Fibroblast of skin of left quadriceps (primary cell): ENCODE measurements at places on chromosomes 1 and 21.
A peak's percentile ranks its signal among the peaks of the same experiment; 100 is the strongest.

GRCh38 chr21:39221282-39221996, 38.2 kb upstream of the PSMG1 start:
- no peak for DNase-seq

- peak; percentile 76 for DNase-seq
Measured at GRCh38 chr1:30856260-30856790, 52.2 kb downstream of the SDC3 start.

- no peak for DNase-seq
Measured at GRCh38 chr1:211335522-211336157, 9.0 kb downstream of the TRAF5 start.

GRCh38 chr1:231869364-231869763, 242.8 kb downstream of the DISC1 start:
- DNase-seq: no peak

DNA sequence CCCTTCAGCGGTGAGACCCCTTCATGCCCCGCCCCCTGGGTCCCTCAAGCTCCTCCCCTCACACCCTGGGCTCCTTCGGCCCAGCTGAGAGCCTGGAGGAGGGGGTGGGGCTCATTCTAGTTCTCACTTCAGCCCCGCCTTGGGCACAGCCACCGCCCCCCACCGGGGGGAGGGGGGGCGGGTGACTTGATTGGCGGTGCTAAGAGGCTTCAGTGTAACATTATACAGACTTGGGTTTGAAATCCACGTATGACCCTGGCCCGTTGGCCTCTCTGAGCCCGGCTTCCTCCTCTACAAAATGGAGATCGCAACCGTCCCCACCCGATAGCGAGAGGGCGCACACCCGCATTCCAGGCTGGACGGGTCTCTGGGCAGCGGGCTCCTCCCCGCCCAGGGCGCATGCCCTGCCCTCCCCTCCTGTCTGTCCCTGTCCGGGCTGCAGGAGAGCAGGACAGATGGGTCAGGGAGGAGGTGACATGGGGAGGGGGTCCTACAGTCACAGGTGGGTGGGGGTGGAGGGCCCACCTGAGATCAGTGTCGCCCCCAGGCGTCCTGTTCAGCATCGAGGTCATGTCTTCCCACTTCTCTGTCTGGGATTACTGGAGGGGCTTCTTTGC, 5.1 kb downstream of the CLCNKB start:
- peak; percentile 33 for DNase-seq

- DNase-seq: no peak
Measured at GRCh38 chr1:79198832-79199231, 192.3 kb upstream of the ADGRL4 start.

DNA sequence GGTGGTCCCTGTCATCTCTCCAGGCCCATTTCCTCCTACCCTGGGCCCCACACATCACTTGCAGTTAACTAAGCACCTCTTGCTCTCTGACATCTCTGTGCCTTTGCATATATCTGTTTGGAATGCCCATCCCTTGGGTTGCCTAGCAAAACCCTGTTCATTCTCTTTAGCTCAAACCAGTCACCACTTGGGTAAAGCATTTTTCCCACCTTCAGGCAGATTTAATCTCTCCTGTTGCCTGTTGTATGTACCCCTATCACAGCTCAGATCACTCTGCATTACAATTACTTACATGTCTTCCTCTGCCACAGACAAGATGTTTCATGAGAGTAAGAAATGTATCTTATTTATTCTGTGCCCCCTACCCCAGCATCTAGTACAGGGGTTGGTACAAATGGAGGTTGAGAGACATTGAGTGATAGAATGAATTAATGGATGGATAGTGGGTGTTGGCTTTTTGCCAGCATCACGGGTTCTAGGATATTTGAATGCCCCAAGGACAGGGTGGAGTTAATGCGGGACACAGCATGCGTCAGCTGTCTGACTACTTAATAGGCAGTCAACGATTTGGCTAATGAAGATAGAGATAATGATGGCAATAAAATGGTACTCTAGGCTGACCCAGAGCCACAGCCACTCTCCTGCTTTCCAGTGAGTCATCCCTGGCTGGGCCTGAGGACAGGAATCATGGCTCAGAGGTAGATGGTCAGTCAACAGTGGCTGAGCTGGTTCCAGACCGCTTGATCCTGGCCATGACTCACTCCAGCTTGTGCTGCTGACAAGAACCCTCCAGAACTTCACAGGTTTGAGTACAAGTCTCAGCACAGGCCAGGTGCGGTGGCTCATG, 6.5 kb downstream of the NR0B2 start:
- no peak for DNase-seq

DNA sequence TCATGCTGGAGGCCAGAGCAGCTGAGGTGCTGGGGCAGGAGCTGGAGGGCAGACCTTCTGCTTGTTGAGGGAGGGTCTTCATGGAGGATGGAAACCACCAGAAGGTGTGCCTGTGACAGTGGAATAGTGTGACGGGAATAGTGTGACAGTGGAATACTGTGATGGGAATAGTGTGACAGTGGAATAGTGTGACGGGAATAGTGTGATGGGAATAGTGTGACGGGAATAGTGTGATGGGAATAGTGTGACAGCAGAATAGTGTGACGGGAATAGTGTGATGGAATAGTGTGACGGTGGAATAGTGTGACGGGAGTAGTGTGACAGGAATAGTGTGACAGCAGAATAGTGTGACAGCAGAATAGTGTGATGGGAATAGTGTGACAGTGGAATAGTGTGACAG, 325.1 kb downstream of the HHAT start:
- no peak for DNase-seq
